A549 treated with ZK216348 at 1 μM for 4 hours (cell line): ENCODE measurements at places on chromosomes 2 and 18. TPM values are rescaled to one million over a fixed set of nuclear protein-coding genes. Genes with fewer than 3 reads are reported as not detected.

CELF4 gene
- not detected in 5 replicates for total RNA-seq

CCL20 gene
- total RNA-seq = 3.4 to 9.4 TPM (median 4.8 TPM) in 5 replicates

VWA3B gene
- total RNA-seq = 0.33 TPM in 1 of 5 replicates, not detected in the others

CYTIP gene
- not detected in 5 replicates for total RNA-seq

CNTNAP5 gene
- not detected in 5 replicates for total RNA-seq

TRIM54 gene
- total RNA-seq = 0.40 to 0.73 TPM (median 0.57 TPM) in 5 replicates

SMPD4 gene
- 60.1 to 80.8 TPM (median 74.2 TPM) in 5 replicates for total RNA-seq

PFN4 gene
- total RNA-seq = 1.0 to 1.3 TPM (median 1.1 TPM) in 5 replicates

CYB5A gene
- 120 to 171 TPM (median 127 TPM) in 5 replicates for total RNA-seq

POTEI gene
- total RNA-seq = not detected in 5 replicates

ACYP2 gene
- total RNA-seq = 5.4 to 8.7 TPM (median 7.9 TPM) in 5 replicates

KCNIP3 gene
- total RNA-seq = 1.1 to 2.5 TPM (median 2.1 TPM) in 5 replicates

DAPL1 gene
- total RNA-seq = not detected in 5 replicates

SLC8A1 gene
- total RNA-seq = 0.27 to 0.57 TPM (median 0.41 TPM) in 5 replicates

AMER3 gene
- total RNA-seq = not detected in 5 replicates

ACTR2 gene
- total RNA-seq = 127 to 186 TPM (median 171 TPM) in 5 replicates

TFCP2L1 gene
- 7.1 to 10.9 TPM (median 9.5 TPM) in 5 replicates for total RNA-seq

SERPINB13 gene
- not detected in 5 replicates for total RNA-seq

DPP4 gene
- total RNA-seq = 0.27 to 0.79 TPM (median 0.60 TPM) in 5 replicates

OSBPL6 gene
- 6.5 to 7.7 TPM (median 7.1 TPM) in 5 replicates for total RNA-seq

CAPN14 gene
- total RNA-seq = 0.06 to 0.07 TPM in 2 of 5 replicates, not detected in the others

MFSD2B gene
- total RNA-seq = 0.15 to 0.63 TPM (median 0.41 TPM) in 5 replicates

KCNF1 gene
- total RNA-seq = 20.2 to 46.1 TPM (median 40.1 TPM) in 5 replicates

CTLA4 gene
- not detected in 5 replicates for total RNA-seq

SMYD1 gene
- not detected in 5 replicates for total RNA-seq

NT5DC4 gene
- total RNA-seq = not detected in 5 replicates

GREB1 gene
- 2.2 to 3.7 TPM (median 2.7 TPM) in 5 replicates for total RNA-seq
